ENCODE measurements at places on chromosomes 7 and 10. TPM values are rescaled to one million over a fixed set of nuclear protein-coding genes. Genes with fewer than 3 reads are reported as not detected.

MAD1L1 gene
- total RNA-seq: 63.8 TPM

ATP6V0A4 gene
- total RNA-seq: 0.74 TPM

UCMA gene
- not detected for total RNA-seq

MBL2 gene
- total RNA-seq: not detected

MMD2 gene
- not detected for total RNA-seq

KIAA1217 gene
- total RNA-seq: 0.60 TPM

USP6NL gene
- 3.9 TPM for total RNA-seq

FAM170B gene
- not detected for total RNA-seq

GRID2IP gene
- 0.28 TPM for total RNA-seq

PNLIPRP2 gene
- total RNA-seq: not detected

TMEM184A gene
- not detected for total RNA-seq

PRDX3 gene
- total RNA-seq: 134 TPM

METTL27 gene
- not detected for total RNA-seq

CDC14C gene
- not detected for total RNA-seq

PNLIP gene
- not detected for total RNA-seq

TET1 gene
- 0.69 TPM for total RNA-seq

CFAP46 gene
- 0.26 TPM for total RNA-seq

CYP2C9 gene
- total RNA-seq: not detected

WNT16 gene
- not detected for total RNA-seq

GPER1 gene
- total RNA-seq: 0.56 TPM

SPAM1 gene
- not detected for total RNA-seq

PAX2 gene
- total RNA-seq: 0.38 TPM

SYT15 gene
- 1.6 TPM for total RNA-seq

DDX56 gene
- total RNA-seq: 72.3 TPM

NEURL1 gene
- total RNA-seq: 2.5 TPM

TMEM229A gene
- not detected for total RNA-seq

SEMA3D gene
- total RNA-seq: not detected

C10orf62 gene
- total RNA-seq: not detected

SKIDA1 gene
- 0.23 TPM for total RNA-seq

CH25H gene
- not detected for total RNA-seq

DPP6 gene
- total RNA-seq: not detected

PRPS1L1 gene
- not detected for total RNA-seq

PRKRIP1 gene
- total RNA-seq: 30.6 TPM

MACROH2A2 gene
- total RNA-seq: 8.4 TPM

SLC25A40 gene
- total RNA-seq: 50.3 TPM

TRPV5 gene
- total RNA-seq: 0.09 TPM

FBXO24 gene
- 2.1 TPM for total RNA-seq

NFE2L3 gene
- total RNA-seq: 22.2 TPM
